CD4-positive, alpha-beta T cell treated with Interleukin-17A for 4 hours (primary cell): ENCODE measurements at places on chromosomes 16 and 17.

GRCh38 chr16:79310710-79311109, 289.8 kb downstream of the MAF start:
- no peak for DNase-seq

DNA sequence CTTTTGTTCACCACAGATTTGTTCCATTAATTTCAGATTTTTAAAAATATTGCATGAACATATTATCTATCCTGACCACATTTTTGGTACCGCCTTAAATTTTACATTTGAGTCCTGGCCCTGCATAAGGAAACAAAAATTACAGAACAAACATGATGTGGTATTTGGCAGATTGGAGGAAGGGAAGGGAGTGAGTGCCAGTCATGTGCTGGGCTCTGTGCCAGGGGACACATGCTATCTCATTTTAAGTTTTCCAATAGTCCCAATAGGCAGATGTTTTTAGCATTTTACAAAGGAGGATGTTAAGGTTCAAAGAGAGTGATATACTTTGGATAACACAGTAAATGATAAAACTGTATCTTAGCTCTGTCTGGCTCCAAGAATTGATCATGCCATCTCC, 185.1 kb downstream of the CDK5R1 start:
- no peak for DNase-seq

- no peak for DNase-seq
Observed at GRCh38 chr17:14150619-14151018, 81.3 kb downstream of the COX10 start.

- no peak for DNase-seq
Observed at GRCh38 chr17:14060706-14061105, 8.6 kb upstream of the COX10 start.

- DNase-seq = no peak
Observed at GRCh38 chr17:79214940-79215604, 140.4 kb downstream of the ENGASE start.
